ENCODE measurements at places on chromosomes 16 and 17. TPM values are rescaled to one million over a fixed set of nuclear protein-coding genes. Genes with fewer than 3 reads are reported as not detected.

DNA sequence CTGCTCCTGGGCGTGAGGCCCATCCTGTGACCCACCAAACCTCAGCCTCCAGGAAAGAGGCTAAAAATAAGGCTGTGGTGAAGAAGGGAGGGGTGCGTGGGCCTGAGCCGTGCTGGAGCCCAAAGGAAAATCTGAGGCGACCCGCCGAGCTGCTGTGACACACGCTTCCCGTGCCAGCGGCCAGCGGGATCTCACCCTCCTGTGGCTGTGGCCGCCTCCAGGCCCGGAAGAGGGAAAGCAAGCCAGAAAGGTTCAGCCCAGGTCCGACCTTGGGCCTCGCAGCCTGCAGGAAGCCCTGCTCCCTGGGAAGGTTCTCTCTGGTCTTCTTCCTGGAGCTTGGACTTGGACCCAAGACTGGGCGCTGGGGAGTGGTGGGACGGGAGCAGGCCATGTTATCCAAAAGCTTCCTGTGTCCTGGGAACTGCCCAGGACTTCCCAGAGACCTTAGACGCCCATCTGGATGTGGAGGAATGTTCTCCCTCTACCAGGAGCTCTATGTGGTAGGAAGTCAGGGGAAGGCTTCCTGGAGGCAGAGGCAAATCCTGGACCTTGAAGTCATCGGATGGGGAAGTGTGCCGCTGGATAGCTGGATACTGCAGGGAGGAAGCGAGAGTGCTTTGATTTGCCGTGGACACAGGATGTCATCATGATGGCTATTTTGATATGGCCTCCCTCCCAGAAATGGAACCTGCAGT is 11.4 kb downstream of the SPNS2 start:
- no peaks in the 10 kb centered on the region for H3K4me1 ChIP-seq
- H3K36me3 ChIP-seq, result no peaks in the 10 kb centered on the region
- DNase-seq, result no peak
- H3K27ac ChIP-seq, result no peak overlapping the region
- 0 out of 2 replicates have a peak, but pooled peaks cover 13% of the 10 kb centered on the region for H3K27me3 ChIP-seq
- H3K4me3 ChIP-seq, result no peak overlapping the region

- 0 out of 2 replicates have a peak overlapping the region, but pooled peaks have one; percentile 9 for H3K27ac ChIP-seq
- H3K27me3 ChIP-seq, result no peaks in the 10 kb centered on the region
- no peaks in the 10 kb centered on the region for H3K4me1 ChIP-seq
Observed at GRCh38 chr17:5299383-5299782, 17.3 kb downstream of the RABEP1 start.

DNA sequence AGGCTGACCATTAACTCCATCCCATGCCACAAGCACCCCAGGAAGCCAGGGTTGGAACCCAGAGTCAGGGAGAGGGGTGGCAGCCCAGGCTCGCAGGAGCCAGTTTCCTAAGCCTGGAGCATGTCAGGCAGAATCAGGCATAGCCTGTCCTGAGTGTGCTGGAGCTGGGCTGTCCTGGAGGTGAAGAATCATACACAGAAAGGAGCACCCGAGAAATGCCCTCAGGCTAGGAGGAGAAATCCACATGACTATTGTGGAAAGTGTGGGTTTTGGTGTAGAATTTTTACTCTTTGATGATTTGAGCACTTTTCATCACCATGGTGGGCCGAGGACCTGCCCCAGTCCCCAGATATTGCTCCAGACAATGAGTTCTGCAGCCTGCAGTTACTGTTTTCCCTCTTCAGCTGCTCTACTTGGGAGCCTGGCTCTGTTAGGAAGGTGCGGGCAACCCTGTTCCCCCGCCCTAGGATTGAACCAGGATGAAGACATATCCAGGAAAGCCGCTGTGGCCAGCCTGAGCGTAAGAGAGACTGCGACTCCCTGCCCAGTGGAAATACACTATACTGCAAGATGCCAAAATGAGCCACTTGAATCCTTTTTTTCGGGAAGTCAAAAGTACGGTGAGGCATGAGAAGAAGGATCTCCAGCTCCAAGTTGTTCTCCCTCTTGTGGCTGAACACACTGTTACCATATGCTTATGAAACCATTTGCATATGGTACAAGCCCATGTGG is 29.0 kb upstream of the HEATR6 start:
- peaks cover 27% of the 10 kb centered on the region for H3K4me1 ChIP-seq
- H3K36me3 ChIP-seq, result no peaks in the 10 kb centered on the region
- 0 out of 2 replicates have a peak overlapping the region, but pooled peaks have one; percentile 1 for H3K27ac ChIP-seq
- H3K4me3 ChIP-seq, result no peak overlapping the region
- H3K27me3 ChIP-seq, result no peaks in the 10 kb centered on the region

The SDR42E1 gene
- not detected for polyA plus RNA-seq

GRCh38 chr16:86883583-86884389 is 305.4 kb downstream of the FOXL1 start:
- DNase-seq, result no peak
- H3K27ac ChIP-seq, result no peak overlapping the region
- H3K4me1 ChIP-seq, result no peaks in the 10 kb centered on the region
- H3K4me3 ChIP-seq, result no peak overlapping the region
- no peaks in the 10 kb centered on the region for H3K36me3 ChIP-seq
- peaks cover 84% of the 10 kb centered on the region for H3K27me3 ChIP-seq

DNA sequence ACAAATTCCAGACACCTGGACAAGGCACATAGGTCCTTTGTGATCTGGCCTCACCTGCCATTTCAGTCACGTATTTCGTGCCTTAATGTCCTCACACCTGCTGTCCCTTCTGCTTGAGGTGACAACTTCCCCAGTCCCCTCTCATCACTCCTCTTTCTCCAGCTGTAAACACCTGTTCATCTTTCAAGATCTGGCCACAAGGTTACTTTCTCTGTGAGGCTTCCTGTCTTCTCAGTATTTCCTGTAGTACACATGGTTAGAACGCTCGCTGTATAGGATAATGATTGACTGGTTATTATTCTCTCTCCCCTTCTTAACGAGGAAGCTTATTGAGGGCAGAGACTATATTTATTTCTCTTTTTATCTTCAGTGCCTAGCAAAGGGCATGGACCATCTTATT is 74.5 kb upstream of the PMFBP1 start:
- H3K27me3 ChIP-seq, result no peaks in the 10 kb centered on the region
- no peak overlapping the region for H3K4me3 ChIP-seq
- H3K4me1 ChIP-seq, result peaks cover 29% of the 10 kb centered on the region
- no peaks in the 10 kb centered on the region for H3K36me3 ChIP-seq
- DNase-seq, result no peak
- no peak overlapping the region for H3K27ac ChIP-seq

The GPR139 gene
- polyA plus RNA-seq, result not detected

- H3K4me3 ChIP-seq, result no peak overlapping the region
- H3K36me3 ChIP-seq, result no peaks in the 10 kb centered on the region
- H3K27me3 ChIP-seq, result no peaks in the 10 kb centered on the region
- DNase-seq, result no peak
- peaks cover 9% of the 10 kb centered on the region for H3K4me1 ChIP-seq
Observed at GRCh38 chr16:57531253-57531575, 5.2 kb downstream of the CCDC102A start.

The SYCE1L gene
- polyA plus RNA-seq, result not detected

- H3K4me3 ChIP-seq, result no peak overlapping the region
- peaks cover 13% of the 10 kb centered on the region for H3K4me1 ChIP-seq
- no peak overlapping the region for H3K27ac ChIP-seq
- no peak for DNase-seq
Observed at GRCh38 chr17:19979917-19980770, 2.5 kb upstream of the AKAP10 start.

The USB1 gene
- polyA plus RNA-seq, result 48.4 TPM

The RASL10B gene
- polyA plus RNA-seq, result 0.08 TPM

The SEC14L5 gene
- not detected for polyA plus RNA-seq

GRCh38 chr17:7281953-7282751 is 634 bp downstream of the SLC2A4 start:
- H3K27ac ChIP-seq, result no peak overlapping the region
- H3K27me3 ChIP-seq, result peaks cover 9% of the 10 kb centered on the region
- H3K36me3 ChIP-seq, result no peaks in the 10 kb centered on the region
- DNase-seq, result no peak
- peak overlapping the region; percentile 70 for H3K4me3 ChIP-seq

- no peaks in the 10 kb centered on the region for H3K4me1 ChIP-seq
- no peak overlapping the region for H3K4me3 ChIP-seq
- H3K36me3 ChIP-seq, result no peaks in the 10 kb centered on the region
- H3K27me3 ChIP-seq, result no peaks in the 10 kb centered on the region
- no peak for DNase-seq
Observed at GRCh38 chr16:26240807-26241206, 549.0 kb downstream of the HS3ST4 start.

The AOC2 gene
- polyA plus RNA-seq, result 0.09 TPM

- H3K4me1 ChIP-seq, result peaks cover 42% of the 10 kb centered on the region
- H3K27ac ChIP-seq, result peak overlapping the region; percentile 65
- no peaks in the 10 kb centered on the region for H3K36me3 ChIP-seq
- H3K4me3 ChIP-seq, result peak overlapping the region; percentile 80
Observed at GRCh38 chr17:78922816-78923498, 2.2 kb downstream of the TIMP2 start.

- H3K4me3 ChIP-seq, result no peak overlapping the region
- no peak overlapping the region for H3K27ac ChIP-seq
- peaks cover 14% of the 10 kb centered on the region for H3K4me1 ChIP-seq
- peak; percentile 65 for DNase-seq
Observed at GRCh38 chr16:17497648-17498047, 26.9 kb upstream of the XYLT1 start.

GRCh38 chr17:65092262-65092661 is 35.7 kb upstream of the GNA13 start:
- no peak overlapping the region for H3K27ac ChIP-seq
- no peak overlapping the region for H3K4me3 ChIP-seq
- H3K27me3 ChIP-seq, result peaks cover 24% of the 10 kb centered on the region
- peak; percentile 86 for DNase-seq
- no peaks in the 10 kb centered on the region for H3K36me3 ChIP-seq
- no peaks in the 10 kb centered on the region for H3K4me1 ChIP-seq

DNA sequence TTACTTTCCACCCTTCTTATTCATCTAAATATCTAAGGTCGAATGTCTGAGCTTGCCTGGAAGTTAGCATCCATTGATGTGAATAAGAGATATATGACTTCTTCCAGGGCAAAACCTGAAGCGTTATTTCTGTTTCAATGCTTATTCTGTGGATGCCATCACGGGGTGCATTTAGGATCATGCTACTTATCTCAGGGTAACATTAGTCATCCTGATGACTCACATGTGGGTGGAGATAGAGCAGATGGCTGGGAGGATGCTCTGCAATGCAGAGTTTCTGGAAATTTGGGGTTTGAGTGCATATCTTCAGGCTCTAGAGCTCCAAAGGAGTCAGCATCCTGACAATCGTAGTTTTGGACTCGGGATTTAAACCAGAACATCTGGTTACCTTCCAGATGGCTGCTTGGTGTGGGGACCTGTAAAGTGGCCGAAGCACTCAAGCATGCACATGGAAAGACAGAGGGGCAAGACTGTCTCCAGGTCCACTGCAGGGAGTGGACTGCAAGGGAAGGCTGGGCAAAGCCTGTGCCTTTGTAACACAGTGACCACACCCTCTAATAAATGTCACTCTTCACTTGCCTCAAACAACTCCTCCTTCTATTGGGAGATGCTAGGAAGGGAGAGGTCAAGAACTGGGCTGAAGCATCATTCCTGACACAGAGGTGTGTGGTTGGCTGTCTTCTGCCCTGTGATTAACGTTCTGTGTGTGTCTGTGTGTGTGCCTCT is 175.2 kb upstream of the SALL1 start:
- no peaks in the 10 kb centered on the region for H3K36me3 ChIP-seq
- H3K27me3 ChIP-seq, result no peaks in the 10 kb centered on the region
- H3K4me1 ChIP-seq, result peaks cover 23% of the 10 kb centered on the region
- DNase-seq, result peak; percentile 91
- H3K27ac ChIP-seq, result peak overlapping the region; percentile 51

GRCh38 chr17:5527601-5528250 is 41.4 kb downstream of the MIS12 start:
- no peak overlapping the region for H3K4me3 ChIP-seq
- DNase-seq, result no peak
- peaks cover 16% of the 10 kb centered on the region for H3K4me1 ChIP-seq
- no peaks in the 10 kb centered on the region for H3K27me3 ChIP-seq
- H3K36me3 ChIP-seq, result peaks cover 52% of the 10 kb centered on the region
- H3K27ac ChIP-seq, result peak overlapping the region; percentile 95

- H3K4me1 ChIP-seq, result no peaks in the 10 kb centered on the region
- H3K27ac ChIP-seq, result no peak overlapping the region
- DNase-seq, result no peak
- H3K36me3 ChIP-seq, result no peaks in the 10 kb centered on the region
- H3K27me3 ChIP-seq, result peaks cover 13% of the 10 kb centered on the region
- H3K4me3 ChIP-seq, result no peak overlapping the region
Observed at GRCh38 chr17:16916557-16916920, 55.4 kb downstream of the TNFRSF13B start.

- H3K27ac ChIP-seq, result no peak overlapping the region
- H3K4me1 ChIP-seq, result no peaks in the 10 kb centered on the region
- DNase-seq, result no peak
- no peak overlapping the region for H3K4me3 ChIP-seq
- no peaks in the 10 kb centered on the region for H3K27me3 ChIP-seq
- no peaks in the 10 kb centered on the region for H3K36me3 ChIP-seq
Observed at GRCh38 chr16:5621826-5622225, 524.2 kb upstream of the EEF2KMT start.

- peak; percentile 41 for DNase-seq
- H3K36me3 ChIP-seq, result no peaks in the 10 kb centered on the region
- H3K27me3 ChIP-seq, result no peaks in the 10 kb centered on the region
- H3K4me1 ChIP-seq, result 0 out of 2 replicates have a peak, but pooled peaks cover 5% of the 10 kb centered on the region
- H3K27ac ChIP-seq, result no peak overlapping the region
Observed at GRCh38 chr17:30554839-30555751, 77.9 kb downstream of the GOSR1 start.

GRCh38 chr17:79340333-79341221 is 266.0 kb downstream of the ENGASE start:
- no peak overlapping the region for H3K4me3 ChIP-seq
- no peaks in the 10 kb centered on the region for H3K4me1 ChIP-seq
- no peaks in the 10 kb centered on the region for H3K36me3 ChIP-seq
- no peak overlapping the region for H3K27ac ChIP-seq
- no peaks in the 10 kb centered on the region for H3K27me3 ChIP-seq

The PMFBP1 gene
- polyA plus RNA-seq, result not detected

Data from GM23248 (cell line).